Prostate gland (tissue), 2 donors: ENCODE measurements at places on chromosomes 1 and 21.

DNA sequence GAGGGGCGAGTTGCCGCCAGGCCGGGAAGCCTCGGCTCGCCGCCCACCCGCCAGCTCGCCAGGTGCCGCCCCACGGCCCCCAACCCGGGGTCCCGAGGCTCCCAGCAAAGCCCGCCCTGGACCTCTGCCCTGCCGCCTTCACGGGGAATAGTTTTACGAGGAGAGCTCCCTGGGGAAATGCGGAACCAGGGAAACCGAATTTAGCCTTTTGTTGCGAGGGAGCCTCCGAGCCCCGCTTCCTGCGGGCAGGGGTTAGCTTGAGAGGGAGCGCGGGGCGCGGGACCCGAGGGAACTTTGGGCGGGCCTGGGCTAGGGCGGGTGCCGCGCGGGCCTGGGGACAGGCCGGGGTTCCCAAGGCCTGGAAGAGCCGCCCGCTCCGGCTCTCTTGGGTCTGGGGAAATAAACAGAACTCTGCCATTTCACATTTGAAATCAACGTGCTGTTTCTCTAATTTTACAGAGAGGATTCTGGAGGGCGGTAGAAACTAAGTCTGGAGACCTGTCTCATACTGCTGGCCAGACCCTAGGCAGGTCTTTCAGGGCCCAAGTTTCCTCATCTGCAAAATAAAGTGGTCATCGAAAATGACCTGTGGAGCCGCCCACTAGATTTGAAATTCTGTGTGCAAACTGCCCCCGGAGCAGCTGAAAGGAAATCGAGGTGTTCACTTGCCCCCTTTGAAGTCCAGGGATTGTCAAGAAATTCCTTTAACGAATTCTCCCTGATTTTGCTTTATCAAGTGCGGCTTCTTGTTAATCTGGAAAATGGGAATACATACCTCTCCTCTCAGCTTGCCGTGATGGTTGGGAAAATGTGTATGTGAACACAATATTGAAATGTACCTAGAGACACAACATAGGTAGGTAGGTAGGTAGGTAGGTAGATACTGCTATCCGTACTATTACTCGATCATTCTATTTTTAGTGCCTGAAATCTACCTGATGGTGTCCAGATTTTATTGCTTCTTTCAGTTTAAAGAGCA lies 749 bp upstream of the GLUL start:
- DNase-seq: peak; percentile 34

DNA sequence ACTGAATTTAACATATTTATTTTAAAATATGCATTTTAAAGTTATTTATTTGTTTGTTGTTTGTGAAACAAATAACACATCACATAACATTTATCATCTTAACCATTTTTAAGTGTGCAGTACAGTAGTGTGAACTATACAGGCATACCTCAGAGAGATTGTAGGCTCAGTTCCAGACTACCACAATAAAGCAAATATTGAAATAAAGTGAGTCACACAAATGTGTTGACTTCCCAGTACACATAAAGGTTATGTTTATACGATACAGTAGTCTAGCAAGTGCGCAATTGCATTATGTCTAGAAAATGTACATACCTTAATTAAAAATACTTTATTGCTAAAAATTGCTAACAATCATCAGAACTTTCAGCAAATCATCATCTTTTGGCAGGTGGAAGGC lies 739.4 kb upstream of the ADGRL4 start:
- DNase-seq: no peak

DNA sequence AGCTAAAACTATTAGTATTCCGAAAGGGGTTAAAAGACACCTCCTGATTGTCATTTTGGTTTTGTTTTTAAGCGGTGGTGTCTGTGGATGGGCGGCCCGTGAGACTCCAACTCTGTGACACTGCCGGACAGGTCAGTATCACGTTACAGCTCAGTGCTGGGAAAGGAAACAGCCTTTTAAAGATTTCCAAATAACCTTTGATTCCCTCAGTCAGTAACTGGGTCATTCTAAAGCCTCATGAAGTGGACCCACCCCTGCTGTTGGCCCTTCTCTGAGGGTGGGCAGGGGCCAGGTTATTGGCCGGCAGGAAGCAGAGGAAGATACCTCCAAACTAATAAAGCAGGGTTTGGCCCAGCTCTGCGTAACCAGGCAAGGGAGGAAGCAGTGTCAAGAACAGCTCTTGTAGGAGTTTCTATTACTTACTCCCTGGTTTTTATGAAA lies 2.3 kb downstream of the RHOU start:
- no peak for DNase-seq

DNA sequence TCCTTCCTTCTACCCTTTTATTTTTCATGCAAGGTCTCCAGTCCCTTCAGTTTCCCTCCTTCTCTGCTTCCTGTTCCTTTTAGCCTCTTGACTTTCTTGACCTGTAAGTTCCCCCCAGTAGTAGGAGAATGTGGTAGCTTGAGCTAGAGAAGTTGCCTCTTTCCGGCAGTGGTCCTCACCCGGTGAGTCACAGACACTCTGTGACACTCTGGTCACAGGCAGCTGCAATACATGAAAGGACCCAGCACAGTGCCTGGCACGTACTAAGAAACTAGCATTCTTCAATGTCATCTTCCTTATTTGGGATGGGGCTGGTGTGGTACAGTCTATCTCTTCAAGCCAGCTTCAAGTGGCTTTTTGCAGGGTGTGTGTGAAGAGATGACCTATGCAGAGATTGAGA lies 16.0 kb downstream of the PFKFB2 start:
- DNase-seq: no peak

- DNase-seq: no peak
Measured at GRCh38 chr21:44064852-44065403, 42.3 kb upstream of the PWP2 start.

DNA sequence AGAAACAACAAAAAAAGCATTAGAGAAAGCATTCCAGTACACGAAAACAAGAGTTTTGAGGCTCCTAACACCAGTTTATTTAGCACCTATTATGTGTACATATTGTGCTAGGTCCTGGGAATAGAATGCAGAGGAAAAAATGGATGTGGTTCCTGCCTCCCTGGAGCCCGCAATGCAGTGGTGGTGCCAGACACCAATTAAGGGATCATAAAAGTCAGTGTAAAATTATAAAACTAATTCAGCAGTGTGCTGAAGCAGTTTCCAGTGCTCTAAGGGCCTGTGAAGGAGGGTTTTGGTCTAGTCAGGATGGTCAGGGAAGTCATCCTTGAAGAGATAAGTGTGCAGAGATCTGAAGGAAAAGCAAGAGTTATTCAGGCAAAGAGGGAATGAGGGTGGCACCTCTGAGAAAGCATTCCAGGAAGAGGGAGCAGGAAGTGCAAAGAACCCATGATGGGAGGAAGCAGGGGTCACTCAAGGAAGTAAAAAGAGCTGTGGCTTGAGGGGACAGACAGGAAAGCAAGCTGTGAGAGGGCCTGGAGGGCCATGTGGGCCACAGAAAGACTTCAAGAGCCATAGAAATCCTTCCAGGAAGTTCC lies 65.2 kb upstream of the IFNLR1 start:
- DNase-seq: no peak

DNA sequence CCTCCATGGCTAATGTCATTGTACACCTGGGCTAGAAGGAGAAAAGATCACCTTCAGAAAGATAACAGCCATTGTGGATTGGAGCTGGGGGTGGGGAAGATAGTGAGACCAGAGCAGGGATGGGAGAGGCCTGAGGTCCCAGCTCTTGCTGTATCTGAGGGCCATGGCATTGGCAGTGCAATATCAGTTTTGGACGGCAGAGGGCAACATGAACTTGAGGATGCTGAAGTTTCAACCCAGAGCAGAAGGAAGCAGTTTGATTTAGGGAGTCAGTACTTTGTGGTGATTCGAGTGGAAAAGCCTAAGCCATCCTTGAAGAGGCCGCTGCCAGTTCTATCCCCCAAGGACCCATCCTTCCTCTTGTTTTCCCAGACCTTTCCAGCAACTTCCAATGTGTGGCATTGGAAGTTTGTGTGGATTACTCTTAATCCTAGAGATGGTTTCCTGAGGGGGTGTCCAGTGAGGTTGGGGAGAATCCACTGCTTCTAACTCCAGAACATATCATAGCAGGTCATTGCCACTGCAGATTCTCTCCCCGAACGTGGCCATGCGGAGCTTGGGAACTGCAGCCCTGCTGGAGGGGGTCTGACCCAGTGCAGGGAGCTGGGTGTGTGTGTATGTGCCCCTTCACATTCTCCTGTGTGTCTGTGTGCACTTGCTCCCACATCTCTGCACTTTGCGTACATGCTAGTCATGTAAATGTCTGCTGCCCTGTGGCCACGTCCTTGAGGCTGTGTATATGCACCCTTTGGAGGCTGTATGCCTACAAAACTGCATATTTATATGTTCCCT lies 24.1 kb downstream of the SLC26A9 start:
- DNase-seq: peak; percentile 84

- no peak for DNase-seq
Measured at GRCh38 chr1:205769641-205770365, 5.5 kb downstream of the RAB29 start.

DNA sequence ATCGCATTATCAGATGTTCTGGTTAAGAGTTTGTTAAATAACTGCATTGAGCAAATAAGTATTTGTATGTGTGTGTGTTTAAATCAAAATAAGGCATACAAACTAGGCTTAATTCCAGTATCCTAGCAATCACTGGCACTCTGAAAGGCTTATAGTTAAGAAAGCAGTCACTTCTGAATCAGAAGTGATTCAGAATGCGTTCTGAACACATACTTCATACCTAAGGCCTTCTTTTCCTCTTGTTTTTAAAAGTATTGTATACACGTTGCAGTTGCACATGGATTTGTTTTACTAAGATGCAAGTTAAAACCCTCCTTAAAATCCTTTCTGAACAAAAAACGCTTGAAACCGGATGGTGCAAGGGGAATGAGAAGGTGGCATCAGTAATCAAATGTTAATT lies 238.4 kb upstream of the DMRTA2 start:
- no peak for DNase-seq
